ENCODE measurements at places on chromosomes 1 and 21. TPM values are rescaled to one million over a fixed set of nuclear protein-coding genes. Genes with fewer than 3 reads are reported as not detected.
A peak's percentile ranks its signal among the peaks of the same experiment; 100 is the strongest.

DNA sequence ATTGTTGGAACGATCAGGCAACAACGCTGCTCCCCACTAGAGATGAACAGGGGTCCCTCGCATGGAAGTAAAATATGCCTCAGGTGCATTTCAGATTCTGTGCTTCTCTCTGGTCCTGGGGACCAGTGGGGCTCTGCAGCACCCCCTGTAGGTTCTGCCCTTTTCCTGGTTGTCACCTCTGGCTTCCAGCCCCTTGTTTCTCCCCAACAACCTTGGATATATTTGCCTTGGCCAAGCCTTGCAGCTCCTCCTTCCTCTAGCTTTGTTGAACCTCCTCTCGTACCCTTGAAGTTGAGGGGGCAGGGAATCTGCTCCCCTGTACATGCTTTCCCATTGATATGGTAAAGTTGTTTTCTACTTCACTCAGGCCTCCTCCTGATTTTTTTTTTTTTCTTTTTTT is 5.4 kb upstream of the RGSL1 start:
- no peak for DNase-seq

The ELF3 gene
- total RNA-seq: 66.1 TPM

GRCh38 chr1:44089371-44090048 is 29.1 kb upstream of the KLF17 start:
- DNase-seq: peak; percentile 32

- DNase-seq: no peak
Observed at GRCh38 chr1:154614247-154614646, 6.3 kb upstream of the ADAR start.

- no peak for DNase-seq
Observed at GRCh38 chr1:13456904-13457532, 46.8 kb downstream of the PRAMEF20 start.

The FCRL4 gene
- total RNA-seq: not detected

GRCh38 chr1:3914331-3914851 is 14.3 kb upstream of the C1orf174 start:
- no peak for DNase-seq

DNA sequence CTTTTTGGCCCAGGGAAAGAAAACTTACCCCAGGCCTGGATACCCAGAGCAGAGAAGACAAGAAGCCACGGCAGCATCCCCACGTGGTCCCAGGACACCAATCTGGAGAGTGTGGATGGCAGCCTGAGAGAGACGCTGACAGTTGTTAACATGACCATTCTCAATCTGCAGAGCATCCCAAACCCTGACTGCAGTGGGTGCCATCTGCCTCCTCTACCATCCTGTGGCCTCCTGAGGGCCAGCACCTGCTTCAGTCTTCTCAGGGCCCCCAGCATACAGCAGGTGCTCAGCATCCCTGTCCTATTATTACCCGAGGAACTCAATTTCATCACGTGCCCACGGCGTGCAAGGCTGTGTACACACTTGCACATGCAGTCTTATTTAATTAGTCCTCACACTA is 785 bp downstream of the PGLYRP4 start:
- DNase-seq: no peak

- DNase-seq: peak; percentile 10
Observed at GRCh38 chr1:197911857-197912696, 5.1 kb upstream of the LHX9 start.

DNA sequence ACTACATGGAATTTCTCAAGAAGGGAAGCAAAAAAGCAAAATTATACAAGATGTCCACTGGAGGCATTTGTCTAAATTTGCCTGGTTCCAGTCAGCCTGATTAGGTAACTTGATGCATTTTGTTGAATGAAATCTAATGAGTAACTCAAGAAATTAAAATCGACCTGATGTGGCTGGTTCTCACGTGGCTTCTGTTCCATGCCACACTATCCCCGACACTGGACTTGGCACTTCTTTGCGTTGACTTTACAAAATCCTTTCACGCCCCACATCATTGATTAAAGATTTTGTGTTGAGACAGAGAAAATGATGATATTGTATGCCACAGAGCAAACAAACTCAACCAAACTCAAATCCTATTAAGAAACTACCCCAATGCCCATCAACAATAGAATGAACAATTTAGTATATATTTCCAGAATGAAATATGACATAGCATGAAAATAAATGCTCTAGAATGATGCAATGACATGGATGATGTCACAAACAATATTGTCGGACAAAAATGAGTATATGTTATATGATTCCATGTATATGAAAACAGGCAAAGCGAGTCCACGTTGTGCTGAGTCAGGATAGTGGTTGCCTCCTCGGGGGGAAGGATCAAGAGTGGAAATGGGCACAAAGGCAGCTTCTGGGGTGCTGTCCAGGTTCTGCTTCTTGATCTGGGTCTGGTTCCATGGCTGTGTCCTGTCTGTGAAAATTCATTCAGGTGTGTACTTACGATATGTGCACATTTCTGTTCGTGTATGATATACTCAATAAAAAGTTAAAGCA is 12.9 kb upstream of the HMGCS2 start:
- DNase-seq: no peak

DNA sequence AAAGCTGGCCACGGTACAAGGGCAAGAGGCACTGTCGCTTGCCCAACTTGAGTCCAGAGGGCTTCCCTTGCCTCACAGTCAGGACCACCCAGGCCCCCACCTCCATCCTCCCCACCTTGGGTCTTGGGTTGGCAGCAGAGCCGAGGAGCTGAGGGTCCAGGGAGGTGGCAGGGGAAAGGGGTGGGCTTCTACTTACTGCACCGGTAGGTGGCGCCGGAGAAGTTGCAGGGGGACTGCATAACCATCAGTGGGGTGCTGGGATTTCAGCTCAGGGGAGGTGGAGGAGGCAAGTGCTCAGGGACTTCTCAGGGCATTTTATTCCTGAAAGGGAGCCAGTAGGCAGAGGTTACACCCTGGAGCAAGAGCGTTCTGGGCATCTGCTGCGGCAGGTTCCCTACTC is 44.0 kb downstream of the TRIM62 start:
- no peak for DNase-seq

The CR1L gene
- not detected for total RNA-seq

- DNase-seq: no peak
Observed at GRCh38 chr1:7341145-7341905, 429.8 kb upstream of the VAMP3 start.
